Kidney epithelial cell (primary cell): ENCODE measurements at places on chromosomes 2 and 18. TPM values are rescaled to one million over a fixed set of nuclear protein-coding genes. Genes with fewer than 3 reads are reported as not detected.

The TCF23 gene
- not detected in 2 replicates for total RNA-seq

The ZSWIM2 gene
- not detected in 2 replicates for total RNA-seq

The SULT1C4 gene
- 33.3 and 37.7 TPM in 2 replicates for total RNA-seq

The TEX44 gene
- not detected in 2 replicates for total RNA-seq

The MROH2A gene
- total RNA-seq, result not detected in 2 replicates

The ZC3H15 gene
- 60.0 and 76.1 TPM in 2 replicates for total RNA-seq

The ACTR3 gene
- total RNA-seq, result 235 and 240 TPM in 2 replicates

The LONRF2 gene
- 3.3 and 4.1 TPM in 2 replicates for total RNA-seq

The ONECUT2 gene
- total RNA-seq, result 0.46 and 0.48 TPM in 2 replicates

The PCARE gene
- total RNA-seq, result not detected in 2 replicates

The FMNL2 gene
- total RNA-seq, result 65.0 and 68.0 TPM in 2 replicates

The SERPINB10 gene
- total RNA-seq, result not detected in 2 replicates

The MYO1B gene
- 62.8 and 66.3 TPM in 2 replicates for total RNA-seq

The FSHR gene
- not detected in 2 replicates for total RNA-seq

The GPR17 gene
- 0.14 TPM in 1 of 2 replicates, not detected in the other for total RNA-seq

The KCNE4 gene
- 0.07 and 0.25 TPM in 2 replicates for total RNA-seq

The CFC1B gene
- total RNA-seq, result not detected in 2 replicates

The PROC gene
- total RNA-seq, result 1.4 and 2.9 TPM in 2 replicates

The WDR43 gene
- total RNA-seq, result 66.0 and 70.3 TPM in 2 replicates

The NDUFS1 gene
- 102 and 107 TPM in 2 replicates for total RNA-seq

The QPCT gene
- 35.4 and 43.2 TPM in 2 replicates for total RNA-seq

The LCT gene
- not detected in 2 replicates for total RNA-seq

The NEU4 gene
- total RNA-seq, result not detected in 2 replicates

The ATAD2B gene
- 8.1 and 9.1 TPM in 2 replicates for total RNA-seq

The NT5C1B gene
- total RNA-seq, result not detected in 2 replicates

The LHCGR gene
- total RNA-seq, result not detected in 2 replicates

The MEX3C gene
- total RNA-seq, result 60.1 and 64.7 TPM in 2 replicates

The IL1RL2 gene
- total RNA-seq, result 0.62 and 2.1 TPM in 2 replicates

The RBM44 gene
- total RNA-seq, result 0.07 and 0.50 TPM in 2 replicates
